ENCODE measurements at places on chromosomes 6 and 20.
A peak's percentile ranks its signal among the peaks of the same experiment; 100 is the strongest.

DNA sequence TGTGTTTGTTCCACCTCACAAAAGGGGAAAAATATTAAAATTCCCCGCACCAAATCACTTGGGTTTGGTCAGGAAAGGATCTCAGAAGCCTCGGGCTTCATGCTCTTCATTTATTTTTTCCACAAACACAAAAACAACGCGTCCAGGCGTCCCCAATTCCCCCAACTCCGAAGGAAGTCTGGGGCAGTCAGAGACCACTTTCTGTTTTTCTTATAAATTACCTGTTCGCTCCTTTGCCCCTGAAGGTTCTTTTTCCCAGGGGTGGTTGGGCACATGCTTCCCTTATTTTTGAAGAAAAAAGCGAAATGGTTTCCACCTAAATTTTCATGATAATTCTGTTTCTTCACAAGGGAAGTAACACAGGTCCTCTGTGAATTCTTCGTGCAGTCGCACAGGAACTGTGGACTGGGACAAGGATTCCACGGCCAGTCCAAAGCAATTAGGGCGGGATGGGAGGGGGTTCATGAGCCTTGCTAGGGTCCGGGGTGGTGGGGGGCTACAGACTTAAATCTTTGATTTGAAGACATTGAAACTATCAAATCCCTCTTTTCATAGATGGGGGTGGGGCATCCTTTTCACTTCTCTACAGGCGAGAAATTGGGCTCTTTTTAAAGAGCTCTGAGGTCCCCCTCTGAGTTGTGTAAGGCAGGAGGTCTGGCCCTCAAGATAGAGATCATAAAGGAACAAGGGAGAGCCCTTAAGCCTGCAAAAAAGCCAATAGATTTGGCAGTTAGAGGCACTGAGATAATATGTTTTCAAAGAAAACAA lies 30.5 kb upstream of the HFE start:
- DNase-seq, result peak; percentile 27

DNA sequence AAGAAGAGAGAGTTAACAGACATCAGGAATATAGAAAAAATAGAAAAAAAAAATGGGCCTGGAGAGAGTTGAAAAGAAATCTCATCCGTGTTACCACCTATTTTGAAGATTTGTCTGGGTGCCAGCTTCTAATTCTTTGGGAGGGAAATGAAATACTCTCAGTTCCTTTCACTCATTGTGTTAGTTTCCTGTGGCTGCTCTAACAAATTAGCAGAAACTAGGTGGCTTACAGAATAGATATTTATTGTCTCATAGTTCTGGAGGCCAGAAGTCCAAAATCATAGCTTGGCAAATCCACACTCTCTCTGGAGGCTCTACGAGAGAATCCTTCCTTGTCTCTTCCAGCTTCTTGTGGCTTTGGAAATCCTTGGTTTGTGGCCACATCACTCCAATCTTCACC lies 225.1 kb upstream of the BTBD3 start:
- no peak for DNase-seq

GRCh38 chr6:16625291-16626265 lies 135.7 kb downstream of the ATXN1 start:
- no peak for DNase-seq

DNA sequence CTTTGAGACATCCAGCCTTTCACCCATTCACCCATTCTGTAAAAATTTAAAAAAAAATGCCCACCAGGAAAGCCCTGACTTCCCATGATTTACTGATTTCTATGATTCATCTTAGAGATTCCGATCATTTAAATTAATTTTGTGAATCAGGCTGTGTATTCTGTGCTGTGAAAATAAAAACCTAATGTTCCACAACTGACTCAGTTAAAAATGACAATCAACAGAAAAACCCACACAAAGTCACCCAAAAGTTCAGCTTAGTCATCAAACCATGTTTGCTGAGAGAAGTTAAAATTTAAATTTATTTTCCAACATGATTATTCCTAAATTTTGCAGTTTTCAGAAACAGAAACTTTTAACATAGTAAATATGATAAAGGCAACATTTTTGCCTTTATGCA lies 509.9 kb downstream of the TENT5A start:
- DNase-seq, result no peak
